ENCODE measurements at places on chromosomes 6 and 20. TPM values are rescaled to one million over a fixed set of nuclear protein-coding genes. Genes with fewer than 3 reads are reported as not detected.

DNA sequence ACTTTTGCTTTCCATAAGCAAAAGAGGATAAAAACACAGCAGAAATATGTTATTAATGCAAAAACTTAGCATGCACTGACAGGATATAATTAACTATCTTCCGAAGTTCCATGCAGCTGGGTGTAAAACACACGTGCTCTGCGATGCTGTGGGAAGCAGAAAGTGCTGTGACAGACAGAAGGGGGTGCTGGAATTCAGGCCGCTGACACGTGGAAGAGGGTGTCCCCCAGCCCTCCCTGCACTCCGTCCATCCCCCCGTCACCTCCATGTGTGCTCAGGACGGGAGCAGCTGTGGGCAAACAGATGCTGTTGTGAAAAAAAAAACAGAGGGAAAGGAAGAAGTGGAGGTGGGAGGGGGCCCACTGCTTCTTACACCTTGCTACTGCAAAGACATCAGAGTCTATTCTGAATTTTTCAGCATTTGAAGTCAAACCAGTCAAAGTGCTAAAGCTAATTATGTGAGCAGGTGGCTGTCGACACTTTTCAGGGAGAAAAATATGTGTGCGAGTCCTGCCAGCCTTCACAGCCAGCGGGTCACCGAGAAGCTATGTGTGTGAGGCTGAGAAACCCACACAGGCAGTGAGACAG is 175.9 kb upstream of the AFDN start:
- DNase-seq, result peak; percentile 40

DNA sequence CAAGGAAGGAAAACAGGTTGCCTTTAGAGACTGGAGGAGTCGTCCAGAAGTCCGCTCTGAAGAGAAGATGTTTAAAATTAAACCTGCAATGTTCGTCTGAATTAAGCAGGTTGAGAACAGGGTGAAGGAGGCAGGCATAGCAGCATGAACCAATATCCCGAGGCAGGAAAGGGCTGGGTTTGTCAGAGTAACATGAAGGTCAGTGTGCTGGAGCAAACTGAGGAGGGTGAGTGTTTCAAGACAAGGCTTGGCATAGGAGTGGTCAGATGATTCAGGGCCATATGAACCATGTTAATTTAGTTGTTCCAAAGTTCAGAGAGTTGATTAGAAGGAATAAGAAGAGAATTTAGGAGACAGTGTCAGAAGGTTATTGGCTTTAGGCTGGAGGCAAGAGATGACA is 93.3 kb downstream of the UTRN start:
- DNase-seq, result no peak

DNA sequence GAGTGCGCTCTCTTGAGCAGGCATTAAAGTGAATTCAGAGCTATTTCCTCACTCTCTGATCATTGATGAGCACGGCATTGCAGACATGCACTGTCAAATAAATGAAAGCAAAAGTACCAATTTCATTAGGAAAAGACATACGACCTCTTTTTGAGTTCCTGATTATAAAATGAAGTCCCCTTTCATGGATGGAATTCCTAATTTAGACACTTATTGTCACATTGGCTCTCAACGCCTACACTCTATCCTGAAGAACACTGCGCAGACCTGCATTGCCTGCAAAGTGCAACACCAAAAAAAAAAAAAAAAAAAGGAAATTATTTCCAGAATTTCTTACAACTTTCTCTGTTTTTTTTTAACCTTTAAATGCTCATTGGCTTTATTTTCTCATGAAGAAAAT is 1.6 kb downstream of the ADGRB3 start:
- DNase-seq, result no peak

- no peak for DNase-seq
These were observed 14.1 kb upstream of the CALHM6 start for GRCh38 chr6:116447052-116447451.

DNA sequence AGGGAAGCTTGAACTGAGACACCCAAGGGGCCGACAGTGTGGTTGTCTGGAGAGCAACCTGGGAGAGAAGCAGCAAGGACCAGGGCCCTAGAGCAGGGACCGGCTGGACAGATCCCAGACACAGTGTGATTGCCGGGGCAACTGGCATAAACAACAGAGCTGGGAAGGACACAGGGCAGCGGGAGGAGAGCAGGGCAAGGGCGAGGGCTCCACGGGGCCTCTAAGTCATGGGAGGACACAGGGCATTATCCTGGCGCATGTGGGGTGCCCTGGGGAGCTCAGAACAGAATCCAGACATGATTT is 31.1 kb upstream of the CCR6 start:
- DNase-seq, result no peak

GRCh38 chr6:169556758-169557548 is 144.9 kb downstream of the WDR27 start:
- DNase-seq, result no peak

DNA sequence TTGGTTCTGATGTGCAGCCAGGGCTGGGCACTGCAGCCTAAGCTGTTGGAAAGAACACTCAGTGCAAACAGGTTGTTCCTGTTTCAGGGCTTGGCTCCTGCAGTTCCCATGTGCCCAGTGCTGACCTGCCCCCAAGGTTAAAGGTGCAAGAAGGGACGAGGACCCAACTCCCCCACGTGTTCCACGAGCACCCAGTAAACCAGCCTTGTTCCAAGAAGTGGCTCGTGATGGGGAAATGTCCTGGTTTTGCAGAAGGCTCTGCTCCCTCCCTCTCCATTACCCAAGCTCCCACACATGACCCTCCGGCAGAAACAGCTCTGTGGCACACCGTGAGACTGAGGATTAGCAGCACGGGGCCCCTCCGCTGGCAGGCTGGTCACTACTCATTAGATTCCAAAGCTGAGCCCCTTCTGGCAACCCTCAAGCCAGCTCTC is 9.4 kb downstream of the ACSS1 start:
- DNase-seq, result peak; percentile 53

GRCh38 chr6:149248693-149249369 is 68.7 kb upstream of the TAB2 start:
- DNase-seq, result no peak

- no peak for DNase-seq
These were observed 68.7 kb upstream of the MYL9 start for GRCh38 chr20:36472637-36473090.

DNA sequence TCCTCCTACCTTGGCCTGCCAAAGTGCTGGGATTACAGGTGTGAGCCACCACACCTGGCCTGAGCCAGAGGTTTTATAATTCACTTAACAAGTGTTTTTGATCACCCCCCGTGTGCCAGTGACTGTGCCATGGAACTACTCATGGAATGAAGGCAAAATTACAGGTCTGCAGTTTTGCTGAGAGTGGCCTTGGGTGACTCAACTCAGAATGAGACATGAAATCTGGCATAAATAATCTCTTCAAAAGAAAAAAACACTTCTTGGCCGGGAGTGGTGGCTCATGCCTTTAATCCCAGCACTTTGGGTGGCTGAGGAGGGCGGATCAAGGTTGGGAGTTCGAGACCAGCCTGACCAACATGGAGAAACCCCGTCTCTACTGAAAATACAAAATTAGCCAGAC is 166.9 kb upstream of the SALL4 start:
- no peak for DNase-seq

- no peak for DNase-seq
These were observed 6.9 kb downstream of the OLIG3 start for GRCh38 chr6:137487181-137487868.

GRCh38 chr20:6058684-6059295 is 4.9 kb upstream of the LRRN4 start:
- DNase-seq, result no peak

DNA sequence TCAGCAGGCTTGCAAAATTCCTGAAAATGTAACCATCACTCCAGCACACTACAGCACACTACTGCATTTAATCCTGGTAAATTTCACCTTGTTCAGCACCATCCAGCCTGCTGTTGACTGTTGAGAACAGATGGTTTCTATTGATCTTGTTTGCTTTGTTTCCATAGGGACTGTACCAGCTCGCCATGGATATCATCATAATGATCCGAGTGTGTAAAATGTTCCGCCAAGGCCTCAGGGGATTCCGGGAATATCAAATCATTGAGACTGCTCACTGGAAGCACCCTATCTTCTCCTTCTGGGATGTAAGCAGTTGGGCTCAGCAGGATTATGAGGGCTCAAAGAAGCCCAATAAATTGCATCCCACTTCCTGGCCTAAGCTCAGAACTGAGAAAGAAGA is 4.1 kb downstream of the CNBD2 start:
- no peak for DNase-seq

- no peak for DNase-seq
These were observed 71.1 kb downstream of the SLC22A23 start for GRCh38 chr6:3385660-3386151.

- no peak for DNase-seq
These were observed 992 bp downstream of the ZSCAN16 start for GRCh38 chr6:28125401-28125800.

DNA sequence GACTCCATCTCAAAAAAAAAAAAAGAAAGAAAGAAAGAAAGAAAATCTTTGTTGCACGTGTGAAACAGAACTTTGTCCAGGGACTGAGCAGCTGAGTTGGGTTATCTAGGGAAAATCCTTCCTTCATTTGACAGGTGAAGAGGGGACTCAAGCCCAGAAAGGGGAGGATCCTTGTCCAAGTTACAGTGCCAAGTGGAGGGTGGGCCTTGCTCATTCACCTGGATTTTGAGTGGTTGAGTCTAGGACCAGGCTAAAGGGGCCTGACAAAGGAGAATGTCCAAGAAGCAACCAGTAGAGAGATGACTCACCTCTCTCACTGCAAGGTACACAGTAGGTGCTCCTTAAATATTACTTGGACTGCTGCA is 2.7 kb downstream of the TGIF2 start:
- no peak for DNase-seq

DNA sequence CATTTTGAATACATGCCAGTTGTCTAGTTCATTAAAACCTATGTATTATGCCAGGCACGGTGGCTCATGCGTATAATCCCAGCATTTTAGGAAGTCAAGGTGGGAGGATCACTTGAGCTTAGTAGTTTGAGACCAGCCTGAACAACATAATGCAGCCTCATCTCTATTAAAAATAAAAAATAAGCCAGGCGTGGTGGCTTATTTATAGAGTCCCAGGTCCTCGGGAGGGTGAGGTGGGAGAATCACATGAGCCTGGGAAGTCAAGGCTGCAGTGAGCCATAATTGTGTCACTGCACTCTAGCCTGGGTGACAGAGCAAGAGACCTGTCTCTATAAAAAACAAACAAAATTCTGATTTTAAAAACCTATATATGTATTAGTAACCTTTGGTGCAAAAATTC is 27.5 kb downstream of the ORC3 start:
- DNase-seq, result no peak

GRCh38 chr6:16432075-16433032 is 194.0 kb downstream of the GMPR start:
- DNase-seq, result no peak

- no peak for DNase-seq
These were observed 79.9 kb upstream of the SPTLC3 start for GRCh38 chr20:12928755-12929401.

DNA sequence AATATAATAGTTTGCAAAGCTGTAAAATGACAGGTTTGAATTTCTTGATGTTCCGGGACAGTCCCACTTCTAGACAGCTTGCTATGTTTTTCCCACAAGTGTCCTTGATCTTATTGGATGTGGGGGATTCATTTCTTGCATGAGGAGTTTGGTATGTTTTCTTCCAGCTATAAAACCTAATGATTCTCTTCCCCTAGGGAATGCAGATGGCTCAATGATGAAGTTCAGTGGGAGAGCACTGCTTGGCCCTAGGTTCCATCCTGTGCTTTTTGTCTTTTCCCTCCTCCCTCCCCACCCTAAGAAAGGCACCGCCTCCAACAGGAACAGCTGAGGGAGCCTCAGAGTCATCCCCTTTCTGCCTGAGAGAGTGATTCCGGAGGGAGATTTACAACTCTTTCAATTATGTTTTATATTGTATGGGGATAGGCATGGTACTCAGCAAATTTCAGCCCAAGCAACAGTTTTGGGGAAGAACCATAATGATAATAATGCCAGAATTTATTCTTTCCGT is 149.2 kb downstream of the PHACTR1 start:
- no peak for DNase-seq

- no peak for DNase-seq
These were observed 57.8 kb upstream of the EDN1 start for GRCh38 chr6:12232339-12232738.

- no peak for DNase-seq
These were observed 4.8 kb downstream of the SLC2A12 start for GRCh38 chr6:134047673-134048072.

- no peak for DNase-seq
These were observed 144.8 kb downstream of the DTNBP1 start for GRCh38 chr6:15518057-15518456.

DNA sequence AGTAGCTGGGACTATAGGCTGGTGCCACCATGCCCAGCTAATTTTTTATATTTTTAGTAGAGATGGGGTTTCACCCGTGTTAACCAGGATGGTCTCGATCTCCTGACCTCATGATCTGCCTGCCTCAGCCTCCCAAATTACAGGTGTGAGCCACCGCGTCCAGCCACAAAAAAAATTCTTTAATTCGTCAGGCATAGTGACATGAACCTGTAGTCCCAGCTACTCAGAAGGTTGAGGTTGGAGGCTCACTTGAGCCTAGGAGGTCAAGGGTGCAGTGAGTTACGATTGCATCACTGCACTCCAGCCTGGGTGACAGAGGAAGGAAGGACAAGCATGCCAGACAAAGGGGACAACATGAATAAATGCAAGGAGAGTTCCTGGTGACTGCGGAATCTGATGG is 19.5 kb upstream of the ASXL1 start:
- no peak for DNase-seq

DNA sequence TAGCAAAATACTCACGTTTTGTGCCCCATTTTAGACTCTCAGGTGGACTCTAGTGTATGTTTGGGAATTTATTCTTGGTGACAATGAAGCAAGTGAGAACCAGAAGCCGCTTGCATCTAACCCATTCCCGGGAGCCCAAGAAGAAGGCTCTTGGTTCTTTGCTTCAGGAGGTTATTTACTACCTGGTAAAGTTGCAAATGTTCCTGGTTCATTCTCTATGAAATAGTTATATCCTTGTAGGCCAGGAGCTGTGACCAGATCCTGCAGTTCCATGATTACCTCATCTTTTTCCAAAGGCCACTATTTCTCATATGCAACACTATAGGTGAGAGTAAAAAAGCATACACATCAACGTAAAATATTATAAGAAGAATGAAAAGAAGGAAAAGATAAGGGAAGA is 60.9 kb upstream of the FABP7 start:
- no peak for DNase-seq

The C6orf132 gene
- 0.75 TPM for total RNA-seq

The CCN5 gene
- 1.6 TPM for total RNA-seq

The IL17F gene
- not detected for total RNA-seq

The INSM1 gene
- not detected for total RNA-seq

The IDH3B gene
- total RNA-seq, result 57.1 TPM

The PRSS16 gene
- 1.1 TPM for total RNA-seq

The MOXD1 gene
- total RNA-seq, result 9.1 TPM

The OR2H2 gene
- not detected for total RNA-seq

The ELOVL2 gene
- total RNA-seq, result 18.1 TPM

The SYNE1 gene
- 182 TPM for total RNA-seq

The TRIM40 gene
- total RNA-seq, result not detected

The ZNF217 gene
- total RNA-seq, result 26.9 TPM

The CST7 gene
- total RNA-seq, result not detected

The NKAIN4 gene
- total RNA-seq, result 2.2 TPM

Data from chondrocyte (in vitro differentiated cells).